ENCODE measurements at places on chromosomes 16 and 17.
A peak's percentile ranks its signal among the peaks of the same experiment; 100 is the strongest.

- DNase-seq, result peak; percentile 41
Measured at GRCh38 chr16:4611337-4612021, 3.2 kb downstream of the UBALD1 start.

- DNase-seq, result no peak
Measured at GRCh38 chr16:52463904-52464303, 83.0 kb downstream of the TOX3 start.

DNA sequence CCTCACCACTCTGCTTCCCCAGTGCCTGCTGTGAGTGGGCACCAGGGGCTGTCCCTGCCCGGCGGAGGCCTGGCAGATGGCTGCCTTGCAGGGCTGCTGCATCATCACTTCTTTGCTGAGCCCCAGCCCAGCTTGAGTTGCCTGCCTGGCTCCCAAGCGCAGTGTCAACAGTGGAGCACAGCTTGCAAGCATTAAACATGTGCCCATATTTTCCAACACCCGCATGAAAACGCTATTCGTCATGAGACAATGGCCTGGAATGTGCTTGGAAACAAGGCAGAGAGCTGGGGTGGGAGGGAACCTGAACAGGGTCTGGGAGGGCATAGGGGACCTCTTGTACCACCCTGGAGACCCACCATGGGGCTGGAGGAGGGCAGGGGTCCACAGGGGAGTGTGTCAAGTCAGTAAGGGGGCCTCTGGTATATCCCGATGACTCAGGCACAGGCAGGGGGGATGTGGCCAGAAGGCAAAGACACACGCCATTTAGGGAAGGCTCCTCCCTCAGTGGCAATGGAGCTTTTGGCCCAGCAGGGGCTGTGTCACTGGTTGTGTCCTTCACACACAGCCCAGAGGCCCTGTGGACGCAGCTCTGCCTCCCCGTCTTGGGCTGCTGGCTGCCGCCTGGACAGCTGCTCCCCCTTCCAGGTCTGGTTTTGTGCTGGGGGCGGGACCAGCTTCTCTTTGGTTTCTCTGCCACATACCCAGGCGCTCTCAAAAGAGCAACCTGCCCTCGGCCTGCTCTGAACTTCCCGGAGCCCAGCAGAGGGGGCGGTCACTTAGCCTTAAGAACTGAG lies 17.4 kb upstream of the MTSS2 start:
- peak; percentile 94 for DNase-seq

DNA sequence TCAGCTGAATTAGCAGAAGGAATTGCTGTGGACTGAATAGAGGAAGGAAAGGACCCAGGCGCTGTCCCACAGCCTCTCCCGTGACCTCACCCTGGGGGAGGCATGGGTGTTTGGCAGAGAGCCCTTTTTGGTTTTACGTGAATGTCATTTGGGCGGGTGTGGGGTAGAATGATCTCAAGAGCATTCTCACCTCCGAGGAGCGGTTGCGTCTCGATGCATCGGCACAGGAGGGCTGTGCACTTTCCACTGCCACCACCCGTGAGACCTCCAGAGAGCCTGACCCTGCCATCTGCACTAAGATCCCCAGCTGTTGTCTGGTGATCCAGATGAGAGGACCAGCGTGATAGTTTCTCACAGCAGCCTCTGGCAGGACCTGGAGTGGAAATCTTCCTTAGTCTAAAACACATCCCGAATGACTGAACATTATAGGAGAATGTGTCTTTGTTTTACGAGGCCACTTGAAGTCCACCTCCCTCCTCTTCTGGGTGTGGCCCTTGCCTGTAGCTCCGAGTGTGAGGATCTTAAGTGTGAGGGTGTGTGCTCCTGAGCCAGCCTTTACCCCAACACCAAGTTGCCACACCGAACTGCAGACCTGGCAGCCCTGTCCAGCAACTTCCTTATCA lies 29.3 kb downstream of the FOXK2 start:
- DNase-seq, result no peak

DNA sequence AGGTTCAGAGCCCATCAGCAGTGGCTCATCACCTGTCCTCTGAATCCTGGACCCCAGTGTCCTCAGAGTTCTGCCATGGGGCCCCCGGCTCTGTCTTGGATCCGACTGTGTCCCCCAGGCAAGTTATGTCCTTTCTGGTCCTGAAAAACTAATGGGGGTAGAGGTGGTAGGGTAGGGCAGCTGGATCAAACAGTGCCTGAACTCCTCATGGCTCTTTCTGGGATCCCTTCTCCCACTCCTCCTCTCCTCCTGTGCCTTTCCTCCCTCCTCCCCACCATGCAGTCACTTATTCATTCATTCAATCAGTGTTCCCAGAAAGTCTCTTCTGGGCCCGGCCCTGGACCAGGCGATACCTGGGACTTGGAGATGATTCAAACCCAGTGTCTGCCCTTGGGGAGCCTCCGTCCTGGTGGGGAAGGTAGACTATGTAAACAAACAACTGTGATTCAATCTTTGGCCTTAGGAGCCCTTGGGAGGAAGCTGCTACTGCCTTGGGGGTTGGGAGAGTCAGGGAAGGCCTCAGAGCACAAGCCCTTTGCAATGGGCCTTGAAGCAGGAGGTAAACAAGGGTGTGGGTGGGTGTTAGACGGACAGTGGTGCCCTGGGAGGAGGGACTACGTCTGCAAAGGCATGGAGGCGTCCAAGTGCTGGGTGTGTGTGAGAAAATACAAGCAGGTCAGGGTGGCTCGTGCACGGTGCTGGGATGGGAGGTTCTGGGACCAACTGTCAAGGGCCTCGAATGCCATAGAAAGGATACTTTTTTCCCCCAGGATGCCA lies 6.4 kb upstream of the FAM83G start:
- DNase-seq, result no peak

DNA sequence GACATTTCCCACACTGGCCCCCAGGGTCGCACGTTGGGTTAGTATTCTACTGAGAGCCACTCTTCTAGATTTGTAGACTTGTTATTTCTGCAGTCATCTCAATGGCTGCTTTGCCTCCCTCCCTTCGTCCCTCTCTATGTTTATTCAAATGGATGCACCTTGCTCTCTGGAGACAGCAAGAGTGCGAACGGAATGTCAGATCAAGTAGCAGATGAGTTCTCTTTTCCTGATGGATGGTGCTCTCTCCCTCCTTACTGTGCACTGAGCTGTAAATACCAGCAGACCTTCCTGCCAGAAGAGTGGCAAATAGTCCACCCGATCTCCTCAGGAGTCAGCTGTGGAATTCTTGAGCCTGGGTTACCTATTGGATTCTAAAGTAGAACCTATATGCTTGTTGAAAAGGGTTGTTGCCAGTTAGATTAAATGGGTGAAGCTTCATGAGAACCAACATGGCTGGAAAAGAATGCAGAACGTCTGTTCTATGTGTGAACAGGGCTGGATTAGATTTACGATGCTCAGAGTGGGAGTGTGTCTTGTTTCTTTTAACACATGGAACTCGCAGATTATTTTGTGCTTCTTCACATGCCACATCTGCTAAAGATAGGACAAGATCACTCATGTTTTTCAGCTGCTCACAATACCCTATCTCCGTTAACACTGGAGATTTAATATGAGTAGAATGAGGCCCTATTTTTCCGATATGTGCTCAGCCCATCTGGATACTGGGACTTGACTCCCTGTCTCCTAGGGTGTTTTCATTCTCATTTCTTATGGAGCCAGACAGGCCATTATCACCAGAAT lies 6.1 kb downstream of the GNAO1 start:
- DNase-seq, result no peak

DNA sequence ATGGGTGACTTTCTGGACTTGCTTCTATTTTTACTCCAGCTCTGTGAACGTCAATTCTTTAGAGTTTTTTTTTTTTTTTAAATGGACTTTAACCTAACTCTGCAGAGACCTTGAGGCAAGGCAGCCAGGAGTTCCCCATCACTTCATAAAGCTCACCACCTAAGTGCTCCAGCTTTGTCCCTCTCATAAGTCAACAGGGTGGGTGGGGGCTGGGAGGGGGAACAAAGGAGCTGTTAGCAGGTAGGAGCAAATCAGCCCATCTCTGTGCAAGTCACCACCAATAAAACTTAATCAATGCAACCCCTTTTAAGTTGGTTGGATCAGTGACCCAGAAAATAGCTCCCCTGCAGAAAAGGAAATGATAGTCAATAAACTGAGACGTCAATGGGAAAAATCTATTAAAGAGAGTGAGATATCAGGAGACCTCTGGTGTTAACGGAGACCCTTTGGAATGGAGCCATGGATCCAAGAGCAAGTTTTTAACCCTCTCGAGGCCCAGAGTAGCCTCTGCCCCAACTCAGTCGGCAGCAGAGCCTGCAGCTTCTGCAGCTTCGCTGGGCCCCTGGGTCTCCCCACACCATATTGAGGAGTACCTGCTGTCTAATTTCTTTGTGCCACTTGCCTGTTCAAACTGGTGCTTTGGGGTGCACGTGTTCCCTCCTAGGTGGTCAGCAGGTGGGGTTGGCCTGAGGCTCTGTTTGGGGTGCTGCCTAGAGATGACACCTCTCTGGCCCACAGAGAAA lies 27.6 kb upstream of the ETV4 start:
- DNase-seq, result no peak

DNA sequence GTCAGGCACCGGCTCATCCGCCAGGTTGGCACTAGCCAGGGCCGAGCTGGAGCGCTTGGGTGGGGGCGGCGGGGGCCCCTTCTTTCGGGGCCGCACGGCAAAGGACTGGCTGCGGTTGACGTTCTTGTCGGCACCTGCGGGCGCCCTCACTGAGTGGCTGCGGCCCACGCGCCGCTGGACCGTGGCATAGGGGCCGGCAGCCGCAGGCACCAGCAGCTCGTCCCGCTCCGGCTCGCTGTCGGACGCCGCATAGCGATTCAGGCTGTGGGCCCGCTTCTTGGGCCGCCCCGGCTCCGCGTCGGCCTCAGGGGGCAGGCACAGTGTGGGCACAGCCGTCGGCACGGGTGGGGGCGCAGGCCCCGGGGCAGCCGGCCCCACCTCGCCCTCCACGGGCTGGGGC lies 15.9 kb downstream of the CASKIN1 start:
- no peak for DNase-seq

DNA sequence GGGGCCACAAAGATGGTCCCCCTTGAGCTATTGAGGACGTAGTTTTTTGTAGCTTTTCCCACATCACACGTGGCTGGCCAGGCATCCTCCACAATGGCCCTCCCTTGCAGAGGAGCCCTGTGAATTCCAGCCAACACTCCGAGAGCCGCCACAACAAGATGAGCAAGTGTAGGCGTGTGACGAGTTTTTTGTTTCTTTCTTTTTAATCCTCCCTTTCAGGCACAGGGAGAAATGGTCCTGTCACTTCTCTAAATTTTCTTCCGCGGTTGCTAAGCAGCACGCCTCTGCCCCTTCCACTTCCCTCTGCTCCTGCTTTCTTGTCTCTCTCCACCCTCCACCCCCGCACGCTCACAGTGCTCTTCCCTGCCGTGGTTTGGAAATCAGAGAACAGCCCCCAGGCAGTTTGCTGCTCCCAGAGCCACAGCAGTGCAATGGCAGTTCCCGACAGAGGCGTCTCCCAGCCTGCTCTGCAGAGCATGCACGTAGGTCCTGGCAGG lies 68.0 kb upstream of the MRTFB start:
- peak; percentile 72 for DNase-seq

DNA sequence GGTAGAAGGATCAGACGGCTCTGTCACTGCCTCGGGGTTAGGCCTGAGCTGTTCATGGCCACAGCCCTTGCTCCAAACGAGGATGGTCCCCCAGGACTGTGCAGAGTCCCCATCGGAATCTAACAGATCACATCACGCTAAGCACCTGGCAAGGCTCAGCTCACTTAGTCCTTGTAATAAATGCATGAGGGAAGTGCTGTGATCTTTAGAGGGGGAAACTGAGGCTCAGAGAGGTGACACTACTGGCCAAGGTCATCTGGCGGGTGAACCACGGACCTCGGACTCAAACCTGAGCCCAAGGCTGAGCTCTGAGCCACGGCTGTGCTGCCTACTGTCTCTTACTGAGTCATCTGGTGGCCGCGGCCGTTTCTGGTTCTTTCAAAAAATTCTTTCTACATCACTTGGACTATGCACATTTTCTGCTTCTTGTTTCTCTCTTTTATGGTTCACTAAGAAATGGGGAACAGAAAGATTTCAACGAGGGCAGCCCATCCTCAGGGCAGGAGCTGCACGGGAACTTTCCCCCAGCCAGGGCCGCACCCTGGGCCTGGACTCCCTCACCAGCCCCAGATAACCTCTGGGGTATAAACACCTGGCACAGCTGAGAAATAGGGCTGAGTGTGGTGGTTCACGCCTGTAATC lies 55.6 kb downstream of the COTL1 start:
- no peak for DNase-seq

- DNase-seq, result no peak
Measured at GRCh38 chr16:4091240-4092012, 24.8 kb downstream of the ADCY9 start.

DNA sequence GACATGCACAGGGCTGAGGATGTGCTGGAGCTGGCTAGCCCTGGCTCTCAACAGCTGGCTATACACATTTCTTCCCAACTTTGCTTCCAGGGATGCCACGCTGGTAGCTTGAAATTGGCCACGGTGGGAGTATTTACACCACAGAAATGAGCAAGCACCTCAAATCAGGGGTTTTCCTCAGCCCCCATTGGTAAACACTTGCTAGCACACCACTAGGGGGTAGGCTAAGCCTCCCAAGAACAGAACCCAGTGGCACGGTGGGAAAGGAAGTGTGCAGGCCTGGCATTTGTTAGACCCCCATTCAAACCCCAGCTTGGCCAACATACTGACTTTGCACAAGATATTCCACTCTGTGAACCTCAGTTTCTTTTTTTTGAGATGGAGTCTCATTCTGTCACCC lies 12.9 kb downstream of the DRC3 start:
- no peak for DNase-seq

GRCh38 chr17:36869441-36869840 lies 67.8 kb upstream of the LHX1 start:
- no peak for DNase-seq

DNA sequence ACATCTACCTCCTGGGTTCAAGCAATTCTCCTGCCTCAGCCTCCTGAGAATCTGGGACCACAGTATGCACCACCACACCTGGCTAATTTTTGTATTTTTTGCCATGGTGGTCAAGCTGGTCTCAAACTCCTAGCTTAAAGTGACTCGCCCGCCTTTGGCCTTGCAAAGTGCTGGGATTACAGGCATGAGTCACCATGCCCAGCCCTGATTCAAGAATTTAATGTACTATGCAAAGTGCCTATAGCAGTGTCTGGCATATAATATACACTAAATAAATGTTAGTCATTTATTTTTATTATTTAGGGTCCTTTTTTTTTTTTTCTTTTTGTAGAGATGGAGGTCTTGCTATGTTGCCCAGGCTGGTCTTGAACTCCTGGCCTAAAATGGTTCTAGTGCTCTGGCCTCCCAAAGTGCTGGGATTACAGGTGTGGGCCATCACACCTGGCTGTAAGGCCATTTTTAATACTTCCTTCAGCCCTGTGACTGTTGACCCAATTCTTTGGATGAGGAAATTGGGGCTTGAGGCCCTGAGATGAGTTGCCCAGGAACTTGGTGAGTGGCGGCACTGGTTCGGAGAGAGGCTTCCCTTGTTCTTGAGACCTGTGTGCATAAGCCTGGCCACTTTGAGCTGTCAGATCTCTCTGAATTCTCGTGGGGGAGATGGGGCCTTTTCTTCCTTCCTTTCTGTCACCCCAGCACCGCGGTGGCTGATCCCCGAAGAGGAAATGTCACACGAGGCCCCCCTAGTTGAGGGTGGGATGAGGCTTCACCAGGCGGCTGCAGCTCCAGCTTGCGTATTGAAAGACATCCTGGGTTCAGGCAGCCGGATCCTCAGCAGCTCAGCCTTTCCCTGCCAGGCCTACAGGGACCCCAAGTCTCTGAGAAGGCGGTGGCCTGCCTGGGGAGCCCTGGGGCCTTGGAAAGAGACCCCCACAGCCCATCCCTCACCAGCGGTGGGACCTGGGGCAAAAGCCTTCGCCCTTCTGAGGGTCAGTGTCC lies 38.7 kb downstream of the LAT start:
- peak; percentile 31 for DNase-seq

Measured in IMR-90 (cell line).